NCI-H2081 treated with DMSO at 0.1 percent for 48 hours (cell line): ENCODE measurements at places on chromosomes 6 and 20.
A peak's percentile ranks its signal among the peaks of the same experiment; 100 is the strongest.

- no peak for DNase-seq
Observed at GRCh38 chr6:31401403-31401802, 2.0 kb upstream of the MICA start.

DNA sequence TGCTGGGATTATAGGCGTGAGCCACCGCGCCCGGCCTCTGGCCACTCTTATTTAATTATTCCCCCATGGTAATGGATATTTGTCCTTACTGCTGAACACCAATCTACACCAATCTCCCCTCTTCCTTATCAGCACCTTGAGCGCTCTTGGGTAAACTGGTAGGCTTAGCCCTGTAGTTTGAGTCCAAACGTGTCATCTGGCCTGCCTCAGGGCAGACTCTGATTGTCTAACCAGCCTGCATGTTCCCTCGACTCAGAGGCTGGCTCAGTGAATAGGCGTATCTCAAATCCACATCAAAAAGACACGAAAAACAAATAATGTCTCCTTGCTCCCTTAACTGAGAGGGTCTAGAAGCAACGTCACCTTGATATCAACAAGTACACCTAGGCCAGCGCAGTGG lies 260.9 kb downstream of the TFAP2C start:
- DNase-seq: no peak

GRCh38 chr20:53490620-53491019 lies 103.0 kb downstream of the ZNF217 start:
- no peak for DNase-seq

GRCh38 chr6:25327432-25327831 lies 48.3 kb downstream of the CARMIL1 start:
- no peak for DNase-seq

DNA sequence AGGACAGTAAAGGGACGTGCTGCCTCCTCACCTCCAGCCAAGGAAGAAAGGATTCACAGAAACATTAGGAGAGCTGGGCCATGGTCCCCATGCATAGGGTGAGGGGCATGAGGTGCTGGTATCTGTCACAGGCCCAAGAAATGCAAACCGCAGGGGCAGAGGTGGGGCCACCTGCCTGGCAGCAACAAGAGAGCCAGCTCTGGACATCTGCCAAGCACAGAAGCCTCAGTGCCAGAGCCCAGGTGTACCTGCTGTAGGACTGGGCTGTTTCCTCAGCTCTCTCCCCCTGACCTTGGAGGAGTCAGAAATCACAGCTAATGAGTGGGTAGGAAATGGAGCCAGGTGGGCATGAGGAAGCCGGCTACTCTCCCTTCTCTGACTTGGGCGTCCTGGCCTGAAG lies 45.3 kb downstream of the SLC2A12 start:
- DNase-seq: peak; percentile 41

- DNase-seq: no peak
Observed at GRCh38 chr6:160247457-160247883, 11.2 kb downstream of the SLC22A2 start.

- DNase-seq: no peak
Observed at GRCh38 chr6:142937986-142938385, 7.0 kb downstream of the HIVEP2 start.

- DNase-seq: no peak
Observed at GRCh38 chr6:143337201-143337949, 113.1 kb downstream of the ADAT2 start.
